ENCODE measurements at places on chromosomes 6 and 20.

GRCh38 chr6:69129046-69129445, 494.0 kb downstream of the ADGRB3 start:
- no peak for DNase-seq

GRCh38 chr20:16821211-16822089, 73.3 kb downstream of the OTOR start:
- DNase-seq: peak; percentile 23

GRCh38 chr6:169725125-169726048, 1.1 kb upstream of the PHF10 start:
- no peak for DNase-seq

- DNase-seq: no peak
Measured at GRCh38 chr20:49110767-49111694, 64.9 kb downstream of the CSE1L start.

GRCh38 chr6:27771235-27771634, 141.0 kb downstream of the OR2B2 start:
- DNase-seq: no peak

DNA sequence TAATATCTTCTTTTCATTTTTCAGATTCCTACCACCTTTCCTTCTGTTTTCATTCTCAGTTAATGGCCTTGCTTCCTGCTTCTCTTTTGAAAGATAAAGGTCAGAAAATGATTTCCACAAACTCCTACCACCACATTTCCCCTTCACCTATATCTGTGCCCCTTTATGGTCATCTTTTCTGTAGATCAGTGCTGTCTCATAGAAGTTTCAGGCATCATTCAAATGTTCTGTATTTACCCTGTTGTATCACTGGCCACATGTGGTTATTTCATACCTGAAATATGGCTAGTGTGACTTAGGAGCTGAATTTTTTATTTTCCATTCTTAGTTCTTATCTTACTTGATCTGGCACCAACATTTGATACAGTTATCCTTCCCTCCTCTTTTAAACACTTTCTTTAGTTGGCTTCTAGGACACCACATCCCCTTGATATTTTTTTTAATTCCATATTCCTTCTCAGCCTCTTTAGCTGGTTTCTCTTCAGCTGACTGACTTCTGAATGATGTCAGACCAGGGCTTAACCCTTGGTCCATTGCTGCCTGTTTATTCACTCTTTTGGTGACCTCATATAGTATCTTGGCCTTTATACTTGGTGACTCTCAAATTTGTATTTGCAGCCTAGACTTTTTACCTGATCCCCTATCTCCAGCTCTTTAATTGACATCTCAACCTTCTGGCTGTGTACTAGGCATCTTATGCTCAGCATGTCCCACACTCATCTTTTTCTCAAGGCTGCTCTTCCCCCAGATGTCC, 81.0 kb downstream of the ATRN start:
- no peak for DNase-seq

GRCh38 chr6:155001482-155001881, 6.4 kb downstream of the TIAM2 start:
- DNase-seq: no peak

- no peak for DNase-seq
Measured at GRCh38 chr6:41445261-41445660, 100.9 kb upstream of the FOXP4 start.

DNA sequence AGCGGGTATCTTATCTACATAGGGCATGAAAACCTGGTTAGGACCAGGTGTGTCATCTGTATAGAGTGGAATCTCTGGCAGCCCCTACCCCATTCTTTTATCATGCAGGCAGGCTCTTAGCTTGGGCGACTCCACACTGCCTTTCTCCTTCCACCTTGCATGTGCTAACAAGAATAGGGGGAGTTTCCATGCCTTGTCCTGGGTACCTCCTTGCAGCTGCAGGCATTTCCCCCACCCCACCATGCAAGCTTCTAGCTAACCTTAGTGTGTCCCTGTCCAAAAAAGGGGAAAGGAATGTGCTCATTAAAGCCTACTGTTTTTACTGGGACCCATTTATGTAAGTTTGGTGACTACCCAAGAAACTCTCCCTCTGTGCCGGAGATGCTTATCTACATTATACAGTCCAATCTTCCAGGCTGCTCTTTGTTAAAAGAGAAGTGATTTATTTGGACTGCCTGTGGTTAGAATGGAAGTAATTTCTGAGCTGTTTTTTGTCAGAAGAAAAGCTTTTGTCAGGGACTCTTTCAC, 10.5 kb upstream of the CEP43 start:
- DNase-seq: no peak

- DNase-seq: no peak
Measured at GRCh38 chr6:105804000-105804399, 282.1 kb upstream of the PRDM1 start.

- DNase-seq: no peak
Measured at GRCh38 chr6:97361286-97361685, 78.3 kb upstream of the MMS22L start.

GRCh38 chr6:23340271-23340670, 770.9 kb downstream of the HDGFL1 start:
- no peak for DNase-seq

DNA sequence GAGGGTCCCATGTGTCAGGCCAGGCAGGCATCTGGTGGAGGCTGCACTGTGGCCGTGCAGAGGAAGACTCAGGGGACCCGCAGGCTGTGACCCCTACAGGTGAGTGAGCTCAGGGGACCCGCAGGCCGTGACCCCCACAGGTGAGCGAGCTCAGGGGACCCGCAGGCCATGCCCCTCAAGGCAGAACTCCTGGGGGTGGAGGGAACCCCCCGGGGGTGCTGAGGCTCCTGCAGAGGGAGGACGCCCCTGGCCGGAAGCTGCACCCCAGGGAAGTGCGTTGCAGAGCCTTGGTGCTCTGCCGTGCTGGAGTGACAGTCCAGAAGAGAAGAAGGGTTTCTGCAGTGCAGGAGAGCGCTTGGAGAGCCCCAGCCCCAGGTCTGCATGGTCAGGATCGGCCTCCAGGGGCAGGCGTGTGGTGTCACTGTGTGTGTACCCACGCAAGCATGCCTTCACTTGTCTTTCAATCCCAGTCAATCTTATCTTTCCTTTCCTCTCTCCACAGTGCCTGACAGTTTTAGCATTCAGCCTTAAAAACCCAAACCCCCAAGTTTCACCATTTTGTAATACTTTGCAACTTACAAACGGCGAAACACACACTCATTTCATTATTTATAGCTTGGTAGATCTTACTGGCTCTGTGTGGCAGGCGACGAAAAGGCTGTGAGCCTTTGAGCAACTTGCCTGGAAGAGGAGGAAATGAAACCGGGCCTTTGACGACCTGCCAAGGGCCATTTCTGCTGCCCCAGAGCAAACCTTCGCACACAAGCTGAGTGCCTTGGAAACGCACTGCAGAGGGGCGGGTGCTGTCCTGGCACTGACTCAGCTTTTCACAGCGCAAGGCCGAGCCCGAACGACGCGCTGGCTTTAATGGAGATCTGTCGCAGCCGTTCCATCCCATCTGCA, 101.4 kb upstream of the AGPAT4 start:
- DNase-seq: no peak

DNA sequence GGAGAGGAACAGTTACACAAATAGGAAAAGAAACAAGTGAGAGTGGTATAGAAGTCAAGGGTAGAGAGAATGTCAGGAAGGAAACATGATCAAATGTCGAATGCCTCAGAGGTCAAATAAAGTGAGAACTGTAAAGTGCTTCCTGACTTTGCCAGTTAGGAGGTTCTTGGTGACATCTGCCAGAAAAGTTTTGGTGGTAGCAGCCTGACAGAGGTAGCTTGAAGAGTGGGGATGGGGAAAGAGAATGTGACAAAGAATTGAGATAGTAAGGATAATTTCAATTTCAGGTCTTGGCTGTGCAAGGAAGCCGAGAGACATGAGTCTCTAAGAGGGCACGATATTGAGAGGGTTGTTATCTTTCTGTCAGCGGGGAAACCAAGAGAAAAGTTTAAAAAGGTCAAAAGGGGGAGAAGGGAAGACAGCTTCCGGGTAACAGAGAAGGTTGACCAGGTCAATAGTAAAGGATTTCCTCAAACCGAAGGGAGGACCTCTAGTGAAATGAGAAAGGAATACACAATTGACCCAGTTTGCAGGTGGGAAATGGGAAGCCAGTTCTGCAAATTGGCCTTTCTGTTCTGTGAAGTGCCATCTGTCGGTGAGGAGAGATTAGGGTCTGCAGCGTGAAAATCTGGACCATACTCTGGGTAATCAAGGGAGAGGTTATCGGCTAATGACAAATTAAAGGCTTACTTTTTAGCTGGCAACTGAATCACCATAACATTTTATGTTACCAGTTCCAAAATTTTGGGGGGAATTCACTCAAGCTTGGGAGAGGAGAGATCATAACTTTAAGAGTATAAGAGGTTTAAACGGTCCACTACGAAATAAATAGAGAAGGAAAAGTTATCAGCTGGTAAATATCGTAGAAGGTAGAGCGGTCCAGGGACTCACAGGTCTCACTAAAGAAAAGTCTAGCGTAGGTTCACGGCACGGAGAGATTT, 973 bp upstream of the BRD2 start:
- peak; percentile 62 for DNase-seq

DNA sequence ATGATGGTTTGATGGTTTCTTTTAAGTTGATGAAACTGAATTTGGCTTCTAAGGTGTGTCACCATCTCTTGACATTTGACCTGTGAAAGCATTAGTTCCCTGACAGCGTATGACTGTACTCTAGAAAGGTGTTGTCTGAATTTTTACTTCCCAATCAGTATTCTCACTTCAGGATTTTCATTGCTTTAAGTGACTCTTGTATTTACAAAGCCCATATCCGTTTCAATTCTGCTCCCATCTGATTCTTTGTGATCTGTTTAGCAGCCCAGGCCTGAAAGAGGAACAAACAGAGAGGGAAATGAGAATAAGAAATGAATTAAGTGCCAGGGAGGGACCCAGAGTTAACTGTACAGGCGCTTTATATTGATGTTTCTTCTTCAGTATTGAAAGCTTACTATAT, 73.7 kb downstream of the FARS2 start:
- no peak for DNase-seq

DNA sequence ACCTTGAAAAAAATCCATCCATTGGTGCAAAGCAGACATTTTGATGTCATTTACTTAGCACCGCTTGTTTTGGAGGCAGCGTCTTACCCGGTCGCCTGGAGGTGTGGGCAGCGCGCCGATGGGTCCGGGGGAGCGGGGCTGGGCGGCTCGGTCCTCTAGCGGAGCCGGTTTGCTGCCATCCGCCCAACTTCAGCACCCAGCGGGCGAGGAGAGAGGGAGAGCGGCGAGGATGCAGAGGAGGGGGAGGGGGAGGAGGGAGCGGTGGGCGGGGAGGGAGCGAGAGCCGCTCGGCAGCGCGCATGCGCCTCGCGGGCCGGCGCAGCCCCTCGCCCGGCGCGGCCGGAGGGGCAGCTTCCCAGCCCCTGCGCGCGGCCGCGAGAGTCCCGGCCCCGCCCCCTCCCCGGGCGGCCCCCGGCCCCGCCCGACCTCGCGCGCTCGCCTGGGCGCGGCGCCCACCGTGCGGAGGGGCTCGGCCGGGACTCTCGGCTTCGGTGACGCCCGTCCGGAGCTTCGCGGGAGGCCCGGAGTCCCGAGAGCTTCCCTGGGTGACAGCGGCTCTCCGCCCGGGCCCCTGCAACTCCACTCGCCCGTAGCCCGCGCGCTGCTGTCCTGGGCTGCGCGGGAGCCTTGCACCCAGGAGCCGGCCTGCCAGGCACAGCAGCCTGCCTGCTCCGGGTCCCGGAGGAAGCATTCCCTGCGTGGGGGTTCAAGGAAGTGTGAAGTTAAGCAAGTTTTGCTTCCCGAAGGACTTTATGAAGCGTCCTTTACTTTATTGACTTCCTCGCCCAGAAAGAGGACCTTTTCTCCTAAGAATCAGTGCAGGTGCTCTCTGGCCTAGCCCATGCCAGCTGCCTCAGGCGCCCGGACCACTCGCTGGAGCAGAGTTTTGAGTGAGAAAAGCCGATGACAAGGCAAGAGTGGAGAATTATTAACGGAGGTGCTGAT, at the start of gene RGS17:
Gene RGS17, minus strand, starts transcription at position 246 of the 945 bp plus-strand sequence. CDS start 87,264 bp downstream, outside the sequence.
- peak; percentile 11 for DNase-seq

DNA sequence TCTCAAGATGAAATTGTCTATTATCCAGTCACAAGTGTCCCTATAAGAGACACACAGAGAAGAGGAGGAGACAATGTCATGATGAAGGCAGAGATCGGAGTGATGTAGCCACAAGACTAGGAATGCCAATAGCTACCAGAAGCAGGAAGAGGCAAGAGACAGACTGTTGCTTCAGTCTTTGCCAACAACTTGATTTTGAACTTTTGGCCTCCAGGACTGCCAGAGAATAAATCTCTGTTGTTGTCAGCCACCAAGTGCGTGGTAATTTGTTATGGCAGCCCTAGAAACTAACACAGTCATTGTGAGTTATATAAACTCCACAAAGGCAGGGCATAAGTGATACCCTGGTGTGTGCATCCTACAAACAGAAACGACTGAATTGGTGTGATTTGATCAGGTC, 517.0 kb downstream of the BTBD3 start:
- no peak for DNase-seq

- no peak for DNase-seq
Measured at GRCh38 chr6:42370323-42370985, 81.3 kb downstream of the TRERF1 start.

GRCh38 chr6:82073484-82073883, 174.1 kb downstream of the IBTK start:
- DNase-seq: no peak

GRCh38 chr20:24227600-24227999, 239.0 kb upstream of the GGTLC1 start:
- DNase-seq: no peak

DNA sequence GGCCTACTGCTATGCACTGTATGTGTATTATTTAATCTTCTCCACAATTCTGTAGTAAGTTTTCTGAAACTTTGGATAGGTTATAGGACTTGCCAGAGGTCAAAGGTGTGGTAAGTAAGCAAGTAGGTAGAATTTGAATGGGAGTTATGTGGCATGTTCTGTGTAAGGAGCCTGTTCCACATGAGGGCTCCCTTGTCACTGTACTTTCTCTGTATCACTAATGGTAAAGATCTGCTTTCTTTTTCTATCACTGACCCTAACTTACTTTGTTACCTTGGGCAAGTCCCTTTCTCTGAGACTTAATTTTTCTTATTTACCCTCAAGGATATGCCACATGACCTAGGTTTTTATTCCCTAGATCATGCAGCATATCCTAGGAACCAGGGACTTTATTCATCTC, 50.3 kb downstream of the EIF2S2 start:
- DNase-seq: no peak

DNA sequence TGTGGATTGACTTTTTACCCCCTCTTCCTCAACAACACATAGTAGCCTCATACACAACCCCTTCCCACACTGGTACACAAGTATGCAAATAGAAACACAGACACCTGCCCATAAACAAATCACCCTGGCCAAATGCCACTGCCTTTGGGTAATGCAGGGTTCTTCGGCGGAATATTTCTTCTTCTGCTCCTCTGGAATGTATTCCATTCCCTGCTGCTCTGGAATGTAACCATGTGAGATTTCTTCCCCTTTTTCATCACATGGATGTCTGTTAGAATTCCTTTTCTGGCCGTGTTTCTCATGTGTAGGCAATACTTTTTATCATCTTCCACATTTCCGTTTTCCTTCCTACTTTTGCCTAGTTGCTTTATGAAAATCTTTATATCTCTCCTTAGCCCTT, 76.1 kb upstream of the TPD52L1 start:
- DNase-seq: no peak

DNA sequence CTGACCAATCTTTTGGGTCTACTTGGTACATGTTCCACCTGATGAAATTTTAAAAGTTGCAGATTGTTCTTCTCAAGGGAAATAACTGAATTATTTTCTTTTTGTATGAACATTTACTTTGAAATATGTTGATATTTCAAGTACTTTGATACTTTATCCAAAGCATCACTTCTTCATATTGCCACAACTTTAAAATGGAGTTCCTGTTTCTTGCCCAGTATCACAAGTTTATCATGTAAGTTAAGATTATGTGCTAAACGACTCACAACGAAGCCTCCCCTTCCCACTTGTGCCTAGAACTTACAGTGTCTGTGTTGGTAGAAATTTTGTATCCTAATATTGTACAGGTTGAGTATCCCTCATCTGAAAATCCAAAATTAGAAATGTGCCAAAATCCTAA, 108.4 kb downstream of the ARID1B start:
- DNase-seq: no peak

Measured in CD4-positive, alpha-beta T cell treated with Interleukin-4 for 1 hour (primary cell).